T-helper 9 cell (primary cell): ENCODE measurements at places on chromosomes 11 and 22.
A peak's percentile ranks its signal among the peaks of the same experiment; 100 is the strongest.

- DNase-seq, result no peak
These were observed 4.0 kb downstream of the APBB1 start for GRCh38 chr11:6414874-6415328.

DNA sequence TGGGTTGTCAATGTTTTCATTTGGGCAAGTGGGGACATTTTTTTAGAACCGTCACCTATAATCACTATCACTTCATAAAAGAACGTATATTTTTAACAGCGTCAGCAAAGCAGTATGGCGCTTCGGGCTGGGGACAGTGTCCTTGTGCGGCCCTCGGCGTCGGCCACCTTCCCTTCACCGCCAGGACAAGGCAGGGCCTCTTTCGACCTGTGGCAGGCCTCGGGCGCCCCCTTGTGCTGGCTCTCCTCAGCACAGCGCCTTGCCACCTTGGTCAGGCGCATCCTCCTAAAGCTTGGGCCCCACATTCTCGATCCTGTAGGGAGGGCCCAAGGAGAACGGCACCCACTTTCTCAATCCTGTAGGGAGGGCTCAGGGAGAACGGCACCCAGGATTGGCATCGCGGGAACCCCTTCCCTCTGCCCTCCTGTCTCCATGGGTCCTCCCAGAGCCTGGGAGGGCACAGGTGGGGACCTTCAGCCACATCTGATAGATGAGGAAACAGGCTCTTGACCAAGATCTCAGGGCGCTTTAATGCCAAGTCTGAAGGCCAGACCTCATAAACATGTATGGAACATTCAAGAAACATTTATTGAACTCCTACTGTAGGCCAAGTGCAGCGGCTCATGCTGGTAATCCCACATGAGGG, 11.5 kb upstream of the FADD start:
- DNase-seq, result peak; percentile 35

DNA sequence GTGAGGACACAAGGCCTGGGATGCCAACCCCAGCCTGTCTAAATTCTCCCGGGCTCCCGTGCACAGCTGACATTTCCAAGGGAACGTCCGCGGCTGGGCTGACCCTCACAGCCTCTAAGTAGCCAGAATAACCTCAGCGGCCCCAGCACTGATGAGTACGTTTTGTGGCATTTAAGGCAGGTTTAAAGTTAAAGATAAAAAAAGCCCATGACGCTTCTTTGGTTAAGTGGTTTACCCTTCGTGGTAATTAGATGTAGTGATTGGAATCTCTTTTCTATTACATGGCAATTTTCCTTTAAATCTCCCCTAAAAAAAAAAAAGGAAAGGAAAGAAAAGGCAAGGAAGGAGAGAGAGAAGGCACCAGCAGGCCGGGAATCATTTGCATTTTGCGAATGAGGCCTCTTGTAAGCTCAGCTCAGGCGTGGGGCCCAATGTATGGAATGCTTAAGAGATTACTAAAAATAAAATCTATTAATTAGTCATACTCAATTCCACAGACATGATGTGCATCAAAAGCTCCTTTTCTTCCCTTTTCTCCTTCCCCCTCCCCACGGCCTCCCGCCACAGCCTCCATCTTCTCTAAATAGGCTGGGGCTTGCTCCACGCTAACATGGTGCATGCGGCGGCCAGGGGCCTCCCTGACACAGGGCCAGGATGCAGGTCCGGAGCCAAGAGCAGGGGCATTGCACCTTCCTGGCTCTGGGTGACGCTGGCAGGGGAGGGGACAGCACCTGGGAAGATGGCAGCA, 44.1 kb downstream of the MACROD1 start:
- DNase-seq, result no peak

DNA sequence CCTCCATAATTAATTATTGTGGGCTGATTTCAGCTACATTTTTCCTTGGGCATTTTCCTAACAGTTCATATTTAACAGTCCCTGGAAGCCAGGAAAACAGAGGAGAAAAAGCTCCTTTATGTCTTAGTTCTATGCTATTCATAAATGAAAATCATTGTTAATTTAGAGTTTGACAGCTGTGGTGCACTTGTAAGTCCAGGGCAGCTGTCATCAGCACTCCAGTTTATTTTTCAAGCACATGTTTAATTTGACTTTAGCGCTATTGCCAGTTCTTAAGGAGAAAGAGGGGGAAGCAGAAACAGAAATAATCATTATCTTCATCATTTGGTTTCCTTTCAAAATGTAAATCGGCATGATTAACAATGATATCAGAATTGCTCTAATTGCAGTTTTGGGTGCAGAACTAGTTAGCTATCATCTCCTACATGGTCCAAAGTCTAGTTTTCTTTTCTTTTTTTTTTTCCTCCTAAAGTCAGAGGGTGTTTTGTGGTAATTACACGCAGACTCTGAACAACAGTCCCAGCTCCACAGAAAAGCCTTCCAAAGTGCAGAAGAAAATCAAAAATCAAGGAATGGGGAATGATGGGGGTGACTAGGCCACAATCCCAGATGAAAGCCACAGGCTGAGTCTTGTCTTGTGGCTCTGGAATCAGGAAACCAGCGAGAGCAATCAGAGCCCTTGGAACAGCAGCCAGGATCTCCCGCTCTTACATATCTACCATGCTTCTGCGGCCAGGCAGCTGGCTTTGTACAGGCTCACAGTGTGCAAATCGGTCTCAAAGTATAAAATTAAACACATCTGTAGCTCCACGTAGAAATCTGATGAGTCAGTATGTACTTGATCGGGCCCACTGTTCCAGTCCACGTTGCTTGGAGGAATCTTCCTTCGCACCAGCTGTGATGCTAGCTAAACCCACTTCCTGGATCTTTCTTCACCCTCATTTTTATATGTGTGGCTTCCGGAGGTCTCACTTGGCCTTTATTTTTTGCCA, 91.9 kb downstream of the SPON1 start:
- no peak for DNase-seq
